NCI-H524 (cell line): ENCODE measurements at places on chromosomes 16 and 17.
A peak's percentile ranks its signal among the peaks of the same experiment; 100 is the strongest.

GRCh38 chr17:28030386-28030785 lies 12.1 kb upstream of the NLK start:
- no peak for DNase-seq

DNA sequence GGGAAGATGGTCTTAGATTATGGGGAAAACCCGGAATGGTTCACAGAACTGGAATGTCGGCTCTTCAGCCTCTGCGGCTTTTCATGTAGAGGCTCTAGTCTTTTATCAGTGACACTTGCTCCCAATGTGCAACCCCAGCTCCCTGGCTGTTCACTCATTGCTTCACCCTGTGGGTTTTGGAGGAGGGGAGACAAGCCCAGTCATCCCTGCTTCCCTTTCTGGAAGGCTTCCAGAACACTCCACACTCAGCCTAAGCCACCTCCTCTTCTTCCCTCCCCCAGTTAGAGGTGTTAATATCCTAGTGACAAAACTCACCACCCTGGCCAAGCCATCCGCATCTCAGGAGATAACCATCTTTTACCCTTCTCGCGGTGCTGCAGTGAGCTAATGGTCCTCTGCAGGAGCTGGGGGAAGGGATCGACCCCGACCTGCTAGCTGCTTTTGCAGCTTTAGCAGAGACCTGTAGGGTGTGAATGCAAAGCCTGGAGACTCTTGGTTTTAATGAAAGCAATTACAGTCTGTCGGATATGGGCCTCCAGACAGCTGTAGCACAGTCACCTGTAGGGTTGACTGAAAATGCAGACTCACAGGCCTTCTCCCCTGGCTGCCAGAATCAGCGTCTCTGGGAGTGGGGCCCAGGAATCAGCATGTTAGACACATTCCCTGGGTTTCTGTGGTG lies 24.3 kb upstream of the LASP1NB start:
- DNase-seq: no peak

GRCh38 chr16:80932708-80933095 lies 74.0 kb downstream of the CMC2 start:
- DNase-seq: no peak

GRCh38 chr16:74725651-74726455 lies 25.2 kb upstream of the MLKL start:
- DNase-seq: no peak

DNA sequence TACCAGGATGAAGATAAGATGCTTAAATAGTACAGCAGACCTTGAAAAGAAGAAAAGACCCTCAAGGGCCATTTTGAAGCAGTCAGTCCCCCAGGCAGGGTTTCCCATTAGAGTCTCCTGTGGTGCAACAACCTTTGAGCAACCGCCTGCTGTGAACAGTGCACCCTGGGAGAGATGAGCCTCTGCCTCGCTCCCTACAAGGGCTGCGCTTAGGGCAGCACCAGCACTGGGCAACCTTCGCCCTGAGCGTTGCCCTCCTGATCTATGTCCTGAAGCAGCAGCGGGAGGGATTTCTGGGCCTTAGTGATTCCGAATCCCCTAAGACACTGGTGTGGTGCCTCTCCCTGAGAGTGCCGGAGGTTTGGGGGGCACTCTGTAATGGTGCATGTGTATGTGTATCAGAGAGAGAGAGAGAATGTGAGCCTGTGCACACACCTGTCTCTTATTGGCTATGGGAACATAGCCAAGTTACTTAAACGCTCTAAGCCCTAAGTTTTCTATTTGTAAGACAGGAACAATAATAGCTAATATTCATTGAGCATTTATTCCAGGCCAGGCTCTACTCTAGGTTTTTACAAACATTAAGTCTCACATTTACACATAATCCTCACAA lies 25.2 kb upstream of the ABCC12 start:
- DNase-seq: no peak

DNA sequence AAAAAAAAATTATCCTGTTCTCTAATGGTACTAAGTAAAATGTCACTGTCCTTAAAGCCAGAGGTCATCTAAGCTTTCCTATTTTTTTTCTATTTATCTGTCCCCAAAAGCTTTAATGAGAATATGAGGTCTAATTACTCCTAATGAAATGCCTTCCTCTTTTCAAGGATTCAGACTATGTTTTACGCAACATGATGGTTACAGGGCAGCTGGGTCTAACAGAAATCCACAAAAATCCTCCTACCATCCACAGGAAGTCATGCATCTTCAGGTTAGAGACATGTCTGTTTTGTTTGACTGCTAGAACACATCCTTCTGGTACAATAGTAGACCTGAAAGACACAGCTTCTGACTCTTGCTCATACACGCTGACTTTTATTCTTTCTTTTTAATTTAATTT lies 29.7 kb upstream of the NSRP1 start:
- DNase-seq: no peak

DNA sequence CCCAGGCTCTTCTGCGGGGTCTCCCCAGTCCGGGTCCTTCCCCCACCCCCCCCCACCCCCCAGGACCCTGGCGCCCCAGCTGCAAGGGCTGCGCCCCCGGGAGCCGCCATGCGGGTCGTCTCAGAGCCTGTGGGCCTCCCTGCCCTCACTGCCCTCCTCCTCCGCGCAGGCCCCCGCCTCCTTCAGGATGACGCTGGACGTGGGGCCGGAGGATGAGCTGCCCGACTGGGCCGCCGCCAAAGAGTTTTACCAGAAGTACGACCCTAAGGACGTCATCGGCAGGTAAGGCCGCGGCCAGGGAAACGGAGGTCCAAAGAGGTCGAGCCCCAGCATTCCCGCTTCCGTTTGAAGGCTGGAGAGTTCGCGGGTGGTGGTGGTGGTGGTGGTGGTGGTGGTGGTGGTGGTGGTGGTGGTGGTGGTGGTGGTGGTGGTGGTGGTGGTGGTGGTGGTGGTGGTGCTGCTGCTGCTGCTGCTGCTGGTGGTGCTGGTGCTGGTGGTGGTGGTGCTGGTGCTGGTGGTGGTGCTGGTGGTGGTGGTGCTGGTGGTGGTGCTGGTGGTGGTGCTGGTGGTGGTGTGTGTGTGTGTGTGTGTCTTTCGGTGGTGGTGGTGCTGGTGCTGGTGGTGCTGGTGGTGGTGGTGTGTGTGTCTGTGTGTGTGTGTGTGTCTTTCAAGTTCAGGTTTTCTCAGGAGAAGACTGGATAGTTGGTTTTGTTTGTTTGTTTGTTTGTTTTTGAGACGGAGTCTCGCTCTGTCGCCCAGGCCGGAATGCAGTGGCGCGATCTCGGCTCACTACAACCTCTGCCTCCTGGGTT lies 615 bp downstream of the PHKG2 start:
- DNase-seq: no peak

DNA sequence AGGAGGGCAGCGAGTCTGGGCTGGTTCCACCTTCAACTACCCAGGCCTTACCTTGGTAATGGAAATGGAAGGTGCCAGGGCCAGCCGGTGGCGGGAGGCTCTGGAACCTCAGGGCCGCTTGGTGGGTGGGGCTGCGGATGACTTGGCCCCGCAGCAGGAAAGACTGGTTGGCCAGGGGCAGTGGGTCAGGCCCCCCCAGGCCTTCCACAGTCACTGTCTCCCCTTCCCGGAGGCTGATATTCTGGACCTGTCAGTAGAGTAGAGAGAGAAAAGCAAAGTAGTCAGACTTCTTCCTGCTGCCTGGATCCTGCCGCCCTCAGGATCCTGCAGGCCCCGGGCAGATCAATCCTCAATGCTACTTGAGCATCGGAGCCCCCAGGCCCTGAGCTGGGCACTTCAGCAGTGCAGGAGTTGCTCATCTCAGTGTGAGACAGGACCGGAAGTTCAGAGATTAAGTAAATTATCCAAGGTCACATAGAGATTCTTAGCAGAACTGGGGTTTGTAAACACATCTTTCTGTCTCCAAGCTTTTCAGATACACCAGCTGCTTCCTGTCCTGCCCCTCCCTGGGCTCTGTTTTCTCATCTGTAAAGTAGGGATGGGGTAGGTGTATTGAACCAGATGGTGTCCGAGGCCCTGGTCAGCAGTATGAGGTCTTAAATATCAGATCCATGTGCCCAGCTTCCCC lies 18.5 kb upstream of the PHF12 start:
- no peak for DNase-seq

DNA sequence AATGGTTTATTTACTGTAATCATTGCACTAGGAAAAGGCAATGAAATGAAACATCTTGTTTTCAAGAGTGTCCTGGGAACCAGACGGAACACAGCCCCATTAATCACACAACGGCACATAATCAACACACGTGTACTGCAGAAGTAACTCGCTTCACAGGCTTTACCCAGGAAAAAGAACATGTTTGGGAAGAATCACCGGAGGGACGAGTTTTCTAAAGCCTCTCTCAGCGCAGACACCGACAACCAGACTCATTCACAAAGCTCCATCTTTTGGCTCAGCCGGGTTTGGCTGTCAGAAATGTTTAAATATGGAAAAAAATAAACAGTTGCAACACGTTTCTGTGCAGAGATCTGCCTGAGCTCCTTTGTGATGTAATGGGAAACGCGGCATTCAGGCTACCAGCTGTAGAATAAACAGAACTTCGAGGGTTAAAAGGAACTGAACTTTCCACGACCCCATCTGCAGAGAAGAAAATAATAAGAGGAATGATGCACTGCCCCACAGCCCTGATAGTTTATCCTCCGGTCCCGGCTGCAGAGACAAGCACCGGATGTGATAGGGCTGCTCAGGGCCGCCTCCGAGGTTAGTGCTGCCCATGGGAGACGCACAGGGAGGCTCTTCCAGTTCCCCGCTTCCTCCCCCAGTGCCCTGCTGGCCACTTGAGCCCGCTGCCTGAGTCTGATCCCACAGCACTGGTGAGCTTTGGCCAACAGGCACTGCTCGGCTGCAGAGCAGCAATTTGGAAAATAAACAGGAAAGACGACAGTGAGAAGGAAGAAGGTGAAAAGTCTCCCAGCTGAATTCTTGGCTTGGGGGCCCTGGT lies 119.8 kb downstream of the HIC1 start:
- DNase-seq: no peak

DNA sequence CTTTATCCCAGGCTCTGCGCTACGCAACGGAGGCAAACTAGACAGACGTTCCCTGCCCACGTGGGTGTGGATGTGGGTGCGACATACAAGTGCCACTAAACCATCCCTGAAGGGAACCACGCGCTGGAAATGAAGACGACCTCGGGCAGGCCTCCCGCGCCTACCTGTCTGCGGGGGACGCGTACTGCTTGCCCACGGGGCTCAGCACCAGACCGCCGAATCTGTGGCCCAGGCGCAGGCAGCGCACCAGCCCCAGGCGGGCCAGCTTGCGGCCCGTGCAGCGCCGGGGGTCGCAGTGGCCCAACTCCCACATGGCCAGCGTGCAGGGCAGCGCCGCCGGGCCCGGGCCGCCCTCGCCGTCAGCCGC lies 480 bp downstream of the TSR3 start:
- no peak for DNase-seq

DNA sequence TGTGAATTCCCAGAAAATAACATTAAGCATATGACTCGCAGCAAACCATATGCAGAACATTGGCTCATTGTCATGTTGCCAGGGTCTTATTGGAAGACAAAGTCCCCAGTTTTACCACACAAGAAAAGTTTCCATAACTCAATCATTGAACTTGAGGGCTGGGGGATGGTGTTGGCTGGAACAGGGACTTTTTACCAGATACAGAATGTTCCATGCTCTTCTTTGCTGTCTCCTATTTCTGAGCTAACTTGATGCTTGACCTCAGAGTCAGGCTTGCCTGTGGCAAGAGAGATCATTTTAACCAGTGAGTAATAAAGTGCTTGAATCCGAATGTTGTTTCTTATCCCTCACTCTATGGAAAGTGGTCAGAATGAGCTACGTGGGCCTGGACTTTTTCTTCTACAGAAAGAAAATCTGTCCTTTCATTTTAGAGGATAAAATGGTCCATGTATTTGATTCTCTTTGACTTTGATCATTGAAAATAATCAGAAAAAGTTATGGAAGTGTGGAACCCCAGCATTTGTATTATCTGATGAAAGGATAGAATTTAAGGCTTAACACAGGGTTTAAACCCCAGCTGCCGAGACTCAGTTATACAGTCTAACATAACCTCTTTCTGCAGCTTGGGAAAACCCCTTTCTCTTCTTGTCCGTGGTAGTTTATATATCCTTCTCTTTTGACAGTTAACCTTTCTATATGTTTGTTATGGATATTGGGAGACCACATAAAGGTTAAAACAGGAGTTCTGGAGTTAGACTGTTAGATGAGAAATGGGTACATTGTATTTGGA lies 67.0 kb downstream of the TUBD1 start:
- DNase-seq: no peak

- no peak for DNase-seq
Measured at GRCh38 chr16:3536271-3536731, 35.5 kb downstream of the CLUAP1 start.

DNA sequence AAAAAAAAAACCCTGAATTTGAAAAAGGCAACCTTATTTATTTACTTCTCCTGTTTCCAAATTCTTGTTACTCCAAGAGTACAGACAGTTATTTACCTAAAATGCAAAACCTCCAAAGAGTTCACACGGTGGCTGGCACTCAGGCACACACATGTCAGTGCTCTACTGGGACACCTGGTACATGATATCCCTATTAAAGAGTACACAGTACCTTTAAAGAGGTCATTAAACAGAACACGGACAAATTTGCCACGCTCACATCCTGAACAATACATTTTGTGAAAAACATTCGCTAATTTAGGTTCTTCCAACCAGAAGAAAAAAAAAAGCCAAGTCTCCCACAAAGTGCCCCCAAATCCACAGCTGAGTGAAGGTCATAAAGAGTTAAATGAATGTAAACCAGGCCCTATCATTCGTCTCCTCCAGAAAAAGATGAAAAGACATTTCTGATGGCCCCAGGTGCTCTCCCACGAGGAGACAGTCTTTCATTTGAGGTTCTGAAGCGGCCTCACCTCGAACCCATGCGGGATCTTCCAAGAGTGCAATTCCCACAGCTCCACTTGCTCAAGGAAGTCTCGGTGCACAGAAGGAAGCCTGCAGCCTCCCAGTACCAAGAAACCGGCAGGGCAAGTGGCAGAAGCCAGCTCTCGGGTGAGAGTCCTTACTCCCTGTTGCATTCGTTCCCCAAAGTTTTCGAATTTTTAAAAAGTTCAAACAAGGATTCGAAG lies 993 bp downstream of the ERN1 start:
- peak; percentile 48 for DNase-seq

DNA sequence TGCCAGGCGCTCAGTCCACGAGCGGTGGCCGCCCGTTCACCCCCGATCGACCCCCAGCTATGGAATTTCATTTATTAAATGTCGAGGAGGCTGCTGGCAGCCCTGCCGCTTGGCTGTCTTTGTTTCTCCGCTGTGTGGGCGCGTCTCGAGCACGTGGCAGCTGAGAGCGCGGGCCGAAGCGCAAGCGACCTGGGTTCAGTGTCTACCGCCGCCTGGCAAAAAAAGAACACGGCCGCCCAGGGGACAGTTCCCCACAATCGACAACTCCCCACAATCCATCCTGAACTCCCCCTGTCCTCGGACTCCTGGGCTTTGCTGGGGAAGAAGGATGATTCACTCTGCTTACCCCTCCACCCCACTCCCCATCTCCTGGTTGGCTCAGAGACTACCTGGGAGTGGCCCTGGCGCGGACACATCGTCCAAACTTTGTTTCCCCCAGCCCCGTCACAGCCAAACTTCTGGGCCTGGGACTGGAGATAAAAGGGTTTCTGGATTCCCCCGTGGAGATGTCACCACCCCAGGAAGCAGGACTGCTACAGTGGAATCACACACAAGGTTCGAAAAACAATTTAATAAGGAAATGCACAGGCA lies 1.7 kb upstream of the ANKRD13B start:
- DNase-seq: peak; percentile 90

- DNase-seq: peak; percentile 15
Measured at GRCh38 chr17:60087882-60088669, 9.4 kb upstream of the HEATR6 start.
